Right renal cortex interstitium (tissue), 3 donors: ENCODE measurements at places on chromosomes 5 and 9.

GRCh38 chr9:8784838-8785237, 985.3 kb upstream of the DMAC1 start:
- DNase-seq: no peak

DNA sequence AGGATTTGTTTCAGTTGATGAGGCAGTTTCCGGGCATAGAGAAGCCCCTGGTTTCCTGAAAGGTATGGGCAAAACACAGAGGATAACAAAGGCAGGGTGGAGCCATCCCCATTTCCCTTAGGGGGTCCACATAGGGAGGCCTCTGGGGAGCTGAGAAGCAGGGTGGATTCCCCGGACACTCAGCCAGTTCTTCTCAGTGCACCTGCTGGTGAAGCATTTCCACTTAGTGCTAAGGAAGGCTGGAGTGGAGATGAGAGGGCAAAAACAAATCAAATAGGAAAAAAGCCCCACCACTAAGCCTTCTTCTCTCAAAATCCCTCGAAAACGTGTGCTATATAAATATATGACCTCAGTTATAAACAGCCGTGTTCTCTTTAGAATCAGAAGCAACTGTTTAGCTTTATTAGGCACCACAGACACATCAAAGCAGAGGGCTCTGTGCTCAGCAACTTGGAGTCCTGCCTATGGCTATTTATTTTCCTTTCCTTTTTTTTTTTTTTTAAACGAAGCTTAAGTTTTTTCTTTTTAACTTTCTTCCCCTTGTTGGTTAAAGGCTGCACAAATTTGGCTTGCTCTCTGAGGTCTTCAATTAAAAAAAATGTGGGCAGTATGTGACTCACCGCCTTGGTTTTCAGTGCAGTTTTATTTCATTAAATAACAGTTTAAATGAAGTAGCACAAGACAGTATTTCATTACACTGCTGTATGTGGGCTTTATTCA, 67.7 kb downstream of the PRDM6 start:
- no peak for DNase-seq

DNA sequence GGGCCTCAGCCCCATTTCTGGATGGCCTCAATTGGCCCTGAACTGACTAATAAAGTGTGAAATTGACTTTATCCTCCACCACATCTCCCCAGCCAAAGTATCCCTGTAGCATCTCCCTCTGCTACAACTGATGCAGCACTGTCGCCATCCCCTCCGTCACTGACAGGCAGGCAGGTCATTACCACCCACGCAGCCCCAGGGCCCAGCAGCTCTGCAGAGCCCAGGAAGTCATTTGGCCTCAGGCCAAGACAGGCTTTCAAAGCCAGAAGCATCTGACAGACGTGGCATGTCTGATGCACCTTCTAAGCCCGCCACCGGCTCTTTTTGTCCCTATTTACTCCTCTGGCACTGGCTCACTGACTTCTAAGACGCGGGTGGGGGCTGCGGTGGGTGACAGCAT, 65.3 kb downstream of the ARHGEF37 start:
- no peak for DNase-seq

DNA sequence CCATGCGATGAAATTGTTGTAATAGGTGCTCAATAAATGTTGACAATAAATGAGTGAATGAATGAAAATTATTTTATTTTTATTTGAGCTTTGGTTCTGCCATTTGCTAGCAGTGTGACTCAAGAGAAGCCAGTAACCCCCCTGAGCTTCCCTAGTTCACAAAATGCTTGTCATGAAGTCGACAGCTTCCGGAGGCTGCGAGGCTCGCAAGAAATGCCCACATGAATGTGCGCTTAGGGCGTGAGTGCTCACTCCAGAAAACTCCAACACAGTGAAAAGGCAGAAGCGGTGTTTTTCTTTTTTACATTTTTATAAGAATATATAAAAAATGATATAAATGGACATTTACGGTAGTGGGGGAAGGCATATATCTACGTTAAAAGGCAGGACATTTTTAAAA, 26.5 kb downstream of the CDKN2A start:
- DNase-seq: no peak

DNA sequence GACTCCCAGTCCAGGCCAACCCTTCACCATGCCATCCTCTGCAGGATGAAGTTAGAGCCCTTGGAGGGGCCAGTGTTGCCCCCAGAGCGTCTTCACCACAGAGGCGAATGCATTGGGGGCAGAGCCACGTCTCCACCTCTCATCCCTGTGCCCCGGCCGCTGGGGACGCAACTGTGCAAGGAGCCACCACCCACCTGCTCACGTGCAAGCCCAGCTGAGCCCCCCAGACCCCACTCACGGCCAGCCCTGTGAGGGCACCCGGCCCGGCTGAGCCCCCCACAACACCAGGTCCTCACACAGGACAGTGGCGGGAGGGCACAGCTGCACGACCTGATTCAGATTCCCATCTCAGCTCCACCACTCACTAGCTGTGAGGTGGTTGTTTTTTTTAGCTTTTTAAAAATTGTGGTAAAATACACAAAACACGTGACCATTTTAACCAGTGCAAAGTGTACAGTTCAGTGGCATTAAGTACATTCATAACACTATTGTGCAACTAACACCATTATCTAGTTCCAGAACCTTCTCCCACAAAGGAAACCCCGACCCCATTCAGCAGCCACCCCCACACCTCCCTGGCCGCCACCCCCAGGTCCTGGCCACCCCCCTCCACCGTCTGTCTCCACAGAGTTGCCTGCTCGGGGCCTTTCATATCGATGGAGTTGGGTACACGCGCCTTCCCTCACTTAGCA, 33.5 kb upstream of the UBAC1 start:
- DNase-seq: no peak

DNA sequence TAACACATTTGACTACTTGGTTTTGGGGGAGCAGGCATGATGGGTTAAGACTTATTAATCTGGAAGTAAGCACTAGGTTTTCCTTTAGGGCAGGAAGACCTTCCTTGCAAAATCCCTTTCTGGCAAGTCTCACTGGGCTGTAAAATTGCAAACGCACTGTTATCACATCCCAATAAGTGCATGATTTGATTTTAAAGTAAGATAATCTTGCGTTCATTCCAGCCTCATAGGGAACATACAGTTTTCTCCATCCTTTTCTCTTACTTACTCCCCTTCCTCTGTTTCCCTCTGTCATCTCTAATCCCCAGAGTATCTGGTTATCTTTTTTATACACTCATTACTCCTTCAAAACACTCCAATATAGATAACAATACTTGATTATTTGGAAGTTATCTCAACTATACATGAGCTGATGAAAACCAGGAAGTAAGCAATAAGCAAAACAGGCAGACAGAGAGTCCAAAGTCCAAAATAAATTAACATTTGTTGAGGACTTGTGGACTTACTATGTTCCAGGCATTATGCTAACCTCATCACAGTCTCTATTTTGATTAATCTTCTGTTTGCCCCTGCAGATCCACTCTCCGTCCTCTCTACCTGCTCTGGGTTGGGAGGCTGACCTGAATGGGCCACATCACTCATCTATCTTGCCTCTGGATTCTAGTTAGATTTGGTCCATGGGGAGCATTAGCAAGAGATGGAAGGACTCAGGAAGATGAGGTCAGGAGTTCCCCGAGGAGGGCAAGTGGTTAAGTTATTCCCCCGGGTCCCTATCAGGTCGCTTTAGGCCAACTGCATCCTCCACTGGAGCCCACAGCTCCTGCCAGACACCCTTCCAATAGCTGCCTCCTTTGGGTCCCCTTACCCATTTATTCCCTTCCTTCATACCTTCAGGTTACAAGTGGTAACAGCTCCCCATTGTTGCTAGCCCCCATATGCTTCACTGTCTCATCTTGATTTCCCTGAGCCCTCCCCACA, 60.2 kb downstream of the SLC22A5 start:
- no peak for DNase-seq

GRCh38 chr5:63125392-63125791, 546.8 kb downstream of the LRRC70 start:
- DNase-seq: no peak

- no peak for DNase-seq
Measured at GRCh38 chr9:37618817-37619216, 26.4 kb upstream of the TOMM5 start.

GRCh38 chr9:129458663-129459546, 162.0 kb downstream of the C9orf50 start:
- no peak for DNase-seq

- DNase-seq: no peak
Measured at GRCh38 chr5:52767766-52768480, 19.8 kb upstream of the ITGA1 start.

DNA sequence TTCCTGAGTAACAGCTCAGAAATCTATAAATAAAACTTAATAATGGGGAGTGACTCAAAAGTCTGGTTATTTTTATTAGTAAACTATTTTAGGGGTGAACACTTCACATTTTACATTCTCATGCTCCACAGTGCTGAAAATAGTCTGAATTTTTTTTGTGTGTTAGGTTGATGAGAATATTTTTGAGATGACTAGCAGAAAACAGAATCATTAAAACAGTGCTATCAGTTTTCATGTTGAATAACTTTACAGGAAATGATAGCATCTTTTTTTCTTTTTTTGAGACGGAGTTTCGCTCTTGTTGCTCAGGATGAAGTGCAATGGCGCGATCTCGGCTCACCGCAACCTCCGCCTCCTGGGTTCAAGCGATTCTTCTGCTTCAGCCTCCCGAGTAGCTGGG, 60.3 kb downstream of the TMC1 start:
- no peak for DNase-seq

DNA sequence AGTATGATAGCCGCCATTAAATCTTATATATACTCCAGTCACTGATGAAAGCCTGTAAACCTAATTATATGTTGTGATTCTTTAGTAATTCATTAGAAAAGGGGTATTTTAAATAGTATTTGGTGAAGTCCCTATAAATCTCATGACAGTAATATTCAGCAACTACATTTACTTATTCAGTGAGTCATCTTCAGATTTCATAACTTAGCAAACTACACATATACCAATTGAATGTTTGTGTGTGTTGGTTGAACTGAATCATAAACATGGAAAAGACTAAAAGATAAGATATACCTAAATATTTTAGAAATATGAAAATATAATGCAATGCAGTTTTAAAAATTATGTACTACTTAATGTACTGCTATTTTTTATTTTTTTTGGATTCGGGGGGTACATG, 1050.4 kb downstream of the MAT2B start:
- no peak for DNase-seq

GRCh38 chr9:113205861-113206260, 15.2 kb downstream of the FKBP15 start:
- no peak for DNase-seq

DNA sequence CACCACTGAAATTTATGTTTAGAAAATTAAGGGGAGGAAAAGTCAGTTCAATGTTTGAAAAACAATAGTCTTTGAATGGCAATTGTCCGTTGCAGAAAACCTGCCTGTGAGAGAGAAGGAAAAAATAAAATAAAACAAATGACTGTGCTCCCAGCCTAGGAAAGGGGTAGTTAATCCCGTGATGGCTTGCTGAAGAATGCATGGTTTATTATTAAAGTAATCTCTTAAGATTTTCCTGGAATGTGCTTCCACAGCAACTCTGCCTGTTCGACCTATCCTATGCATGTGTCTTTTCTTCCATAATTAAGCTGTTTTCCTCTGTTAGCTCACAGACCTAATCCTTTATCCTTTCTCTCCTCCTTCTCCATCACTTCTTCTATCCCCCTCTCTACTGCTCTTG, 2.4 kb upstream of the DAB2 start:
- DNase-seq: no peak

DNA sequence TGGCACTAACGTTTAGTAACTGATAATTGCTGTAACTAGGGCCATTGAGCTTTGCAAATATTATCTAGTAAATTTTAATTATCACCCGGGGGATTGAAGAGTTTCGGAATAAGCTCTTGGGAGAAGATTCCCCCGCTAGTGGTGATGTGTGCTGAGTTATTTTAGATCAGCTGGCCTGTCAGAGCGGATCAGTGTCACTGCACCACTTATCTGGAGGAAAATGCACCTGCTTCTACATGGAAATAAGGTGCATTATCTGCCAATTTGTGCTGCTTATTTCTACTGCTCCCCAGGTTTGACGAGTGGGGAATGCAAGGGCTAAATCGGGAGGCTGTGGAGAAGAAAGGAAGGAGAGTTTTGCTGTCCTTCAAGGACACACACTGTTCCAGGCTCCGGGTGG, 518.6 kb downstream of the TLE4 start:
- DNase-seq: no peak

GRCh38 chr9:108553111-108553635, 302.6 kb downstream of the ACTL7B start:
- DNase-seq: no peak

DNA sequence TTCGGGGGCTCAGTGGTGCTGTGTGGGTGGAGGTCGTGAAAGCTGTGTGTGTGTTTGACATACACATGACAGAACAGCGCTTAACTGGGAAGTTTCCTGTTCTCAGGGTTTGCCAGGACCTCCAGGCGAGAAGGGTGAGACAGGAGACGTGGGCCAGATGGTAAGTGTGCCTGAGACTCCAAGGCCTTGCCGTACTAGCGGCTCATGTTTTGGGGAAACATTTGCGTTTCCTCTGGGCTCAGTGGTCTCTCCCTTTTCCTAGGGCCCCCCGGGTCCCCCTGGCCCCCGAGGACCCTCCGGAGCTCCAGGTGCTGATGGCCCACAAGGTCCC, 68.3 kb upstream of the FCN2 start:
- no peak for DNase-seq

DNA sequence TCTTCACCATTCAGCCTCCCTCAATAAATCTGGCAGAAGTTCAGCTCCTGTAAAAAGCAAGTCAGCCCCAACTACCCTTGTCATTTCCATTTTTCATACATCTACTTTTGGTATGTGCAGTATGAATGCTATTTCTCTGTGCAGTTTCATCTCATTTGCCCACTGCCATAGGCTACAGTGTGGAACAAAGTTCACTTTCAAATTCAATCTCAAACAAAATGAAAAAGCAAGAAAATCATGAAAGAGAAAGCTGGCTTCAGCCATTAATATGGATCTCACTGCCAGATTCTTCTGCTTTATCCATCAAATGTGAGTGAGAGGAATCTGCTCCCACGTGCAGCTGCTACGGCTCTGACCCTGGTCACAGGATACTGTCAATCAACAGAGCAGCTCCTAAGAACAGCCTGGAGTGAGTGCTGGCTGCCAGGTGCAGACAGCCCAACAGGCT, 494.2 kb downstream of the ZNF608 start:
- DNase-seq: no peak

- no peak for DNase-seq
Measured at GRCh38 chr5:73442996-73443627, 5.5 kb downstream of the FOXD1 start.

GRCh38 chr5:92665506-92665905, 915.5 kb downstream of the NR2F1-AS1 start:
- no peak for DNase-seq
